AG09319 (cell line): ENCODE measurements at places on chromosomes 5 and 9.

GRCh38 chr5:157576678-157577077 is 1.1 kb upstream of the ADAM19 start:
- DNase-seq: no peak

DNA sequence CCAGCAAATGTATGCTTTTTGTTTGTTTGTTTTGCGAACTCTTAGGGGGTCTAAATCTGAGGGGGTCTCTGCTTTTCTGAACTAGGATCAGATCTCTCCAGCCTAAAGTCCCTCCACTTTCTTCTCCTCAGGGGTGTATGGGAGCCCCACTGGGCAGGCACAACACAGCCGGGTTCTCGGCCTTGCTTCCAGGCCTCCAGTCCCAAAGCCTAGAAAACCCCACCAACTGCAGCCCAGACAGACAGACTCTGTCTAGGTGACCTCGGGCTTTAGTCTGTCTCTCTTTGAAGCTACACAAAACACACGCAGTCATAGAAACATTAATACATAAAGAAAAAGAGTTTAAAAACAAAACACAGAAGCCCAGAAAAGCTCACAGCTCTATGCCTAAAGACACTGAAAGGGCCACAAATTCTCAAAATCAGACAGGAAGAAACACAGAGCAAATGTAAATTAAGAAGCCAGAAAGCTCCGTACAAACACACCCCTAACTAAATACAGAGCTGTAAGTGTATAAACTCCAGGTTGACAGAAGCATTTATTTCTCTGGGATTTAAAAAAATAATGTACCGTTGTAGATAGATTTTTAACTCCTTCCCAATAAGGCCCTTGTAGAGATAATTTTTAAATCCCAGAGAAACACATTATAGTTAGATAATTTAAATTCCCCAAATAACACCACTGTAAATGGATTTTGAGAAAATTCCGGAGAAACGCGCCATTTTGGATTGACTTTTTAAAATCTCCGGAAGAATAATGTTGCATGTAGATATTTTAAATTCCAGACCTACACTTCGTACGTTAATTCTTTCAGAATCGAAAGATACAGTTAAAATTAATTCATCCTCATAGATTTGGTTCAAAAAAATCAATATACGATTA is 2.0 kb downstream of the PITX1 start:
- no peak for DNase-seq

DNA sequence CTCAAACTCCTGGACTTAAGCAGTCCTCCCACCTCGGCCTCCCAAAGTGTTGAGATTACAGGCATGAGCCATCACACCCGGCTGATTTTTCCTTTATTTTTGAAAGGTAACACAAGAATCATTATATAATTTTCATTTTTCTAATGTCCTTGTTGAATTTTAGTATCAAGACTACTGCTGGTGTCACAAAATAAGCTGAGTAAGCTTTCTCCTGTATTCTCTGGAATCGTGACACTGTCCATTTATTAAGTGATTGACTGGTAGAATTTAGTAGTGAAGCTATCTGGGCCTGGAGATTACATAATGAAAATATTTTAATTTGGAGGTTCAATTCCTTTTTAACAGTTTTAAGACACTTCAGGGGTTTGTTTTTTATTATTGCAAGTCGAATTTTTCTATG is 9.5 kb downstream of the CDK20 start:
- no peak for DNase-seq

GRCh38 chr9:1474671-1475070 is 424.5 kb downstream of the DMRT2 start:
- DNase-seq: no peak

GRCh38 chr9:108838017-108838416 is 17.8 kb downstream of the ACTL7B start:
- no peak for DNase-seq

GRCh38 chr9:73157811-73158210 is 6.1 kb downstream of the ANXA1 start:
- no peak for DNase-seq

- DNase-seq: no peak
Observed at GRCh38 chr5:119651486-119651885, 22.1 kb downstream of the FAM170A start.

DNA sequence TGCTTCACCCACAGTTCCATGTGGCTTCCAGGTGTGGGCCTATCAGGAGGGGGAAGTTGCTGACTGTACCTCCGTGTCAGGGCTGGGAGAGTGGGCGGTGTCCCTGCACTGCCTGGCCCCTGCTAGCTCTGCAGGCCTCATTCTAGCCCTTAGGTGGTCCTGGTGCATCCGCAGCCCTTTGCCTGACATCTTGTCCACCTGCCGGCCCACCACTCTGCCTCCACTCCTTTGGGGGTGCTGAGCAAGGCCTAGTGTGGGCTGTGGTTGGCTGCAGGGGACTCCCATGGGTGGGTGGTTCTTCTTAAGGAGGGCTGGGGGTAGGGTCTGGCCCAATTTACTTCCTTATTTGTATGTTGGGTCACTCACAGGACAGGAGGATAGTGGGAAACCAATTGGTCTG is 66.9 kb downstream of the HSPA4 start:
- DNase-seq: no peak
